ENCODE measurements at places on chromosomes 12 and 14.

DNA sequence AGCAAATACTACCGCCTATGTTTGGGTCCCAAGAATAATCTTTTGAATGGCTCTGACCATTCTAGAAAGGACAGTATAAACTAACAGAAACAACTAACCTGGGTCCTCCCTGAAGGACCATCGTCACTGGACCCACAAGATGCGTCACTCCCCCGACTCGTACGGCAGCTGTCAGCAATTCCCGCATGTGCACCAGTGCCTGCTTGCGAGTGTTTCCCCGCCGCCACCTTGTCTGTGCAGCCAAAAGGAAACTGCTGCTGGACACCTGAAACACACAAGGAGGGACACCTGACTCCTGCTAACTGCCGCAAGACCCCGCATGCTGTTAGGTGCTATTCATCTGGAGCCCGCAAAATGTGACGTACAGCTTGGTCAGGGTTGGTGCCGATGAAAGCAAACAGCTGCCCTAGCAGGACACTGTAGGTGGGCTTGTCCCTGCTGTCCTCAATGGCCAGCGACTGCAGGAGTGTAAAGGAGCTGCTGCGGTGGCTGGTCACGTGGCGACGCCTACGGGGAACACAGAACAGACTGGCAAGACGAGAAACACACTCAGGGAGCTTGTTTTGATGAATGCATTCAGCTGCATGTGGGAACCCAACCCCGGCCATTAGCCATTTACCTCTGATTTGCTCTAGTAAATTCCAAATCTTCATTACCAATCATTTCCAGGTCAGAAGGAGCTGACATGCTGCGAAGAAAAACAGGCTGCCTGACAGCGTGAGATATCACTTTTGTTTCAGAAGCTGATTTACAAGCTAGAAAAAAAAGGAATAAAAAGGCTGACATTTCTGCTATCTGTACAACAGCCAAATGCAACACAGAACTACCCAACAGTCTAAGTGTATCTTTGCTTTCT is 118.1 kb downstream of the TRAFD1 start:
- no peak for DNase-seq

DNA sequence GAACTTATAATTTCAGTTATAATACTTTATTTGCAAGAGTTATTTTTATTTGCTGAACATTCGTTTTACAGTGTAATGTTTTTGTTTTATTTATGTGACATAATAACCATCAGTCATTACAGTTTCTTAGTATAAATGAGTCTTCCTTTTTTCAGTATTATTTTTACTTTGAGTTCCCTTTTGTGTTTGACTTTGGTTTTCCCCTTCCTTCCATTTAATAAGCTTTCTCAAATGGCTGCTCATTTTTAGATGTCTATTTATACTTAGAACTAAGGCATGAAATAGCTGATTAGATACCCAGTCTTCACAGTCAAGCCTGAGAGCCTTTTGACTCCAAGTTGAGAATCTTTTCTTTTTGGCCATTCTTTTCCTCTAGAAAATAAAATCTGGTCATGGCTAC is 404.5 kb downstream of the LRFN5 start:
- no peak for DNase-seq

- DNase-seq: no peak
These were observed 234.7 kb upstream of the E2F7 start for GRCh38 chr12:77299910-77300669.

DNA sequence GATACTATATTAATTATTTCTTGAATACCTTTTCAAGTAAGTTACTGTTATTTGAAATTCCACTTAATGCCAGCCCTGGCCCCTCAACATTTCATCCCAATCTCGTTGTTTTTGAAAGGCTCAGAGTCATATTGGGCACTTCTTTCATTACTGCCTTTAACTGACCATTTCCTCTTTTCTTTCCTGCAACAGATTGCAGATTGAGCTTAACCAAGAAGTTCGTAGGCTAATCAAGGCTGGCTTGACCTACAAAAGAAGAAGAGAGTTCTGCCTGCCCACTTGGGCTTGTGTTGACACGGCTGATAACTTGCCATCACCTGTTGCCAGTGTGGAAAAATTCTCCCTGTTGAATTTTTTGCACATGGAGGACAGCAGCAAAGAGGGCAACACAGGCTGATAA is 91.0 kb downstream of the FLRT2 start:
- DNase-seq: no peak

GRCh38 chr12:57148469-57149244 is 1.2 kb upstream of the LRP1-AS start:
- no peak for DNase-seq

DNA sequence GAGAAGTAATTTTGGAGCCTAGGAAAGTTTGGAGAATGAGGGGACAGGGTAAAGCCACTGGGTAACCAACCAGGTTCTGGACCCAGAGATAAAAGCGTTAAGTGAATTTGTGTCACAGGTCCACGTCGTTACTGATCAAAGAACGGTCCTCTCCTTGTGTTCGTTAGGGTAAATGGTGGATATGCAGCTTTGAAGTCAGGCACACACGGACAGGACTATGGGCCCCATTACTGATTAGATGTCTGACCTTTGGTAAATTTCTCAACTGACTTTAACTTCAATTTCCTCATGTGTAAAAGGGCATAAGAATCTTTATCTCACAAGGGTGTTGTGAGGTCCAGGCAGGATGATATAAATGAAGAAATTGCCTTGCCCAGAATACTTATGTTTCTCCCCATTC is 76.6 kb downstream of the EMP1 start:
- DNase-seq: no peak

DNA sequence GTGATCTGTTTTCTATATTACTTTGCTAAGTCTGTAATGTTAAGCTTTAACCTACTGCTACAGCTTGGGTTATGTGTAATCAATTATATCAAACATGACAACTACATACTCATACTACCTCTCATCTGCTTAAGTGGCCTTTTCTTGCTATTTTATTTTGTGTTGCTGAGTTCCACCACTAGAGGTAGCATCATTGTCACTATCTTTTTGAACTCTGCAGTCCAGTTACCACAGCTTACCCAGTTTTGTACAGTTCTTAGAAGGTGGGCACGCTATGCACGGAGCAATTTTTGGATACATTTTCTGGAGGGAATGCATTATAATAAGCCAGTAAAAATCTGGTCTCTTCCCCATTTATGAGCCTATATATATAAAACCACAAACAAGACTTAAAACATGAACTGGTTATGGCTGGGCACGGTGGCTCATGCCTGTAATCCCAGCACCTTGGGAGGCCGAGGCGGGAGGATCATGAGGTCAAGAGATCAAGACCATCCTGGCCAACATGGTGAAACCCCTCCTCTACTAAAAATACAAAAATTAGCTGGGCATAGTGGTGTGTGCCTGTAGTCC is 48.5 kb downstream of the SAV1 start:
- DNase-seq: no peak

- no peak for DNase-seq
These were observed 376.7 kb downstream of the PDZRN4 start for GRCh38 chr12:41564816-41565215.

DNA sequence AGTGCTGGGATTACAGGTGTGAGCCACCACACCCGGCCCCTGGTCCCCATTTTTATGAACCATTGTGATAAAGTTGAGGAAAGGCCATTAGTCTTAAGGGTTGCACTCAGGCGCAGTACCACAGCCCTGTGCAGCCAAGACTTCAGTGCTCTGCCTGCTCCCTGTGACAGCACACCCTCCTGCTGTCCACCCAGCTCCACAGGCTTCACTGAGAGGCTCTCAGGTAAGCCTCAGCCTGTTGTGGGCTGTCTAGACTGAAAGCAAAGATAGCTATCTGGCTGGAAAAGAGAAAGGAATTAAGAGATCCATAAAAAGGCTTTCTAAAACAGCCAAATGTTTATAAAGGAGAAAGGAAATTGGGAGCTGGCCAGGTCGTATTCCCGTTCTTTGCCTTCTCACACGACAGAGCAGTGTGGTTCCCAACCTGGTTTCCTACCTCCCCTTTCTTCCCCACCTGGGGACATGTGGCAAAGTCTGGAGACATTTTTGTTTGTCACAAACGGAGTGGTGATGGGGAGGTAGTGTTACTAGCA is 19.1 kb upstream of the DNM1L start:
- DNase-seq: no peak

DNA sequence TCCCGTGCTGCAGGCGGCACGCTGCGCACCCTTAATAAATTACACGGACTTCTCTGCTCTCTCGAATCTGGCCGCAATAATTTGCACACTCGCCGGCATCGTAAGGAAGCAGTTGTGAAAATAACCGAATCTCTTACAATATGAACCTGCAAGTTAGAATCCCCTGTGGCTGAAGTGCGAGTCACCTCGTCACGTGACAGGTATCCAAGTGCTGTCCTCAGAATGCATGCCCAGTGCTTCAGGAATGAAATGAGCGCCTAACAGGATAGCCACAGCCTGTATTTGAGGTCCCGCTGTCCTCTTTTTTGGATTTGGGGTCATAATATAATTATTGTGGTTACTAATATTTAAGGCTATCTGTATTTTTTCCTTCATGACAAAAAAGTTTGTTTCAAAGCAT is 82.0 kb downstream of the VWF start:
- DNase-seq: no peak

DNA sequence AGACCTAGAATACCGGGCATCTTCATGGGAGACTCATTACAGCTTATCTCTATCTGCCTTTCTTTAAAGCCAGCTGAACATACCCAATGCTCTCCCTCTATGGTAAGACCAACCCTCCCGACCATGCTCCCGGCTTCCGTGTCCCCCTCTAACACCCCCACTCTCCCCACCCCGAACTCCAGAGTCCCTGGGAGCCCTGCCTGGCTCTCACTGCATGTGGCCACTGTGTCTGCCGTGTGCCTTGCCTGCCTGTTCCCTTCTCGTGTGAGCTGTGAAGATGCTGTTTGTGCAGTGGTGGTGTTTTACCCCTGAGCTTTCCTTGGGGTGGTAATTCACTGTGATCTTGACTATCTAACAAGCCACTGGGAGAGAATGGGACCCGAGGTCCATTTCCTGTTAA is 146.4 kb upstream of the FKBP4 start:
- no peak for DNase-seq

GRCh38 chr14:51666826-51667225 is 15.1 kb downstream of the FRMD6 start:
- DNase-seq: no peak

All from stimulated activated CD4-positive, alpha-beta T cell treated with anti-CD3 and anti-CD28 coated beads, TNF-alpha, amount 100 ng/mL, for 48 hours (primary cell).